Endothelial cell of umbilical vein (primary cell): ENCODE measurements at places on chromosomes 16 and 17.

- no peak for DNase-seq
Measured at GRCh38 chr17:77476498-77476897, 335.7 kb downstream of the SEC14L1 start.

DNA sequence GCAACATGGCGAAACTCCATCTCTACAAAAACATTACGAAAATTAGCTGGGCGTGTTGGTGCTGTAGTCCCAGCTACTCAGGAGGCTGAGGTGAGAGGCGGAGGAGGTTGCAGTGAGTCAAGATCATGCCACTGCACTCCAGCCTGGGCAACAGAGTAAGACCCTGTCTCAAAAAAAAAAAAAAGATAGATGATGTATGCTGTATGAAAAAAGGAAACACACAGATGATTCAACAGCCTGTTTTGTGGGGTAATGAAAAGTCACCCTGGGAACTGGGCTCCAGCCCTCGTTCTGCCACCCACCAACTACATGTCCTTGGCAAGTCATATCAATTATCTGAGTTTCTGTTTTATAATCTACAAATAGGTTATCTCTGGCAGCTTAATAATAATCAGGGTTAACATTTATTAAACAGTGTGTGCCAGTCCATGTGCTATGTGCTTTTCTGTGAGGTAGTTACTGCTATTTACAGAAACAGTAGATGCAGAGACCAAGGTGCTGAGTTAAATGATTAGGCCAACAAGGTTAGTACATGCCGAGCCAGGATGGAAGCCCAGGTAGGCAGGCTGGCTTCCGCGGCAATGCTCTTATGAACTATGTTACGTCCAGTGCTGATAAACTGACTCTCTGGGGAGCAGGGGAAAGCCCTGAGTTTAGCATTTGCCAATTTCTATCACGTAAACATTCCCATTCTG, 1.1 kb downstream of the G6PC1 start:
- DNase-seq: no peak

GRCh38 chr17:60231691-60232090, 81.9 kb downstream of the CA4 start:
- DNase-seq: no peak

- DNase-seq: no peak
Measured at GRCh38 chr17:39212841-39213480, 12.8 kb downstream of the STAC2 start.

DNA sequence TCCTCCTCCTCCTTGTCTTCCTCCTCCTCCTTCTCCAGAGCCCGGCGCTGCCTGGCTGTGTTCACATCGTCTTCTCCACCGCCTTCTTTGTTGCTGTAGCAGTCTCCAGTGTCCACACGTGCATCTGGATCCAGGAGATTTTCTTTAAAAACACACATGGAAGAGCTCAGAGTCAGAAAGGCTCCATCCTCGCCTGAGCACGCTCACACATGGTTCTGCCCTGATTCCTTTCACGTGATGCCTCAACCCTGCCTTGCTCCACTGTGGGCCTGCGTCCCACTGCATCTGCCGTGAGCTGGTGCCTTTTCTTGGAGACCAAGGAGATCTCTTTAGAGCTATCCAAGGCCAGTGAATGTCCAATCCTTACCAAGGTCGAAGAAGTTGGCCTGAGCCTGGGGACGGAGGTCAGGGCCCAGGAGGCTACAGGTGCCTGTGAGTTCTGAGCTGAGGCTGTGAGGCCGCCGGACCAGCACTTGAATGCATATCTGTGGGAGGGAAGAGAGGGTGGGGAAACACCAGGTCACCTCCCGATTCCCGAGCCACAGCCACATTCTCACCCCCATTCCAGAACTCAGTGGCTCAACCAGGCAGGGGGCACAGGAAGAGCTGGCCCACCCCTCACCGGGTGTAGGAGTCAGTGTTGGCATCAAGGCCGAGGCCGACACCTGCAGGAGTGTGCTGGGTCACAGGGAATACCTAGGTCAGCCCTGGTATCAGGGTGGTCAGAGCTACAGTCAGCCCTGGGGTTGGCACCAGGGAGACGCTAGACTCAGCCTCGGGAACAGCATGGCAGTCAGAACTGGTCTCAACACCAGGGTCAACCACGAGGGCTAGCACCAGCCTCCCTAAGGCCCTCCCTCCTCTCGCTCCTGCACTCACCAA, 37.6 kb downstream of the HASPIN start:
- DNase-seq: no peak

DNA sequence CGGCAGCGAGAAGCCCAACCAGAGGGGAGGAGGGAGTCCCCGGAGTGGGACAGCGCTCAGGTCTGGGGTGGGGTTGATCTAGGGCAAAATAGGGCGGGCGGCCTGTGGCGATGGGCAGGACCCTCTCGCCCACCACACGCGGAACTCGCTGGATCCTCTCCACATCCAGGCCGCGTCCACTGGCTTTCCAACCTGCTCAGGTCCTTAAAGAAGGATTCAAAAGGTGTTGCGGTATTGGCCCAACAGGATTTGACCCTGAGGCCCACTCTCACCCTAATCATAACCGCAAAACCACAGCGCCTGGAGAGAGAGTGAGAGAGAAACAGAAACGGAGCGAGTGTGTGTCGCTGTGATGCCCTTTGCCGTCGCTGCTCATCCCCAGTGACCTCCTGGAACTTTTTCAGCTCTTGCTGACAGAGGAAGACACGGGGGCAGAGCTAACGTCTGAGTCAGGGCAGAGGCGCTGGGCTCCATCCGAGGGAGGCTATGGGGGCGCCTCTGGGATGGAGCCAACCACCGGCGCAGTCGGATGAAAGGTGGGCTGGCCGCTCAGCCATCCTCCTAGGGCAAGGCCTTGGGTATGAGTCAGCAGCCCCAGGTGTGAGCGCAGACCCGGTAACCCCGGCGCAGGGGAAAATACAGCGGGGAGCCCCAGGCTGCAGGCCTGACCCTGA, 16.7 kb upstream of the OR1F1 start:
- DNase-seq: no peak

DNA sequence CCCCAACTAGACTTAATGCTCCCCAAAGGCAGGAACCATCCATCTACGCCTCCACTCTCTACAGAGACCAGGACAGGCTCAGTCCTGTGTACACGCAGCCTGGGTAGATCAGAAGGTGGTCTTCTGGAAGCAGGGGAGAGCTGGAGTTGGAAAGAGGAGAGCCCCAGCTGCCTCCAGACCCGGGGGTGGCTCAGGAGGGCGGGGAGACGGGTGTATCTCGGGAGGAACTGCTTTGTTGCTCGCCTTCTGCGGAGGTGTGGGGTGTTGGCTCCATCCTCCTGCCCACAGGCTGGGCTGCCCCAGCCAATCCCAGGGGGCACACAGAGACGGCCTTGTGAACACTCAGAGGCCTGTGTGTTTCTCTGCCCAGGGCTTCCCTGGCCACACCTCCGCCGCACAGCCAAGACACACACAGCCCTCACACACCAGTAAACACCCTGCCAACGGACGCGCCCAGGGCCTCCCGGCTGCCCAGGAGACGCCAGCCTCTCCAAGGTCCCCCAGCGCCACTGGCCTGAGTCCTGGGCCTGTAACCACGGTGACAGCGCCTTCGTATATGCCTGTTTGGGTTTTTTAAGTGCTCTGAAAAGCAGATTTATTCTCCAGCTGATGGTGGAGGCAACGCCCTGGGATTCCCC, 143.4 kb upstream of the CDC42EP4 start:
- no peak for DNase-seq

DNA sequence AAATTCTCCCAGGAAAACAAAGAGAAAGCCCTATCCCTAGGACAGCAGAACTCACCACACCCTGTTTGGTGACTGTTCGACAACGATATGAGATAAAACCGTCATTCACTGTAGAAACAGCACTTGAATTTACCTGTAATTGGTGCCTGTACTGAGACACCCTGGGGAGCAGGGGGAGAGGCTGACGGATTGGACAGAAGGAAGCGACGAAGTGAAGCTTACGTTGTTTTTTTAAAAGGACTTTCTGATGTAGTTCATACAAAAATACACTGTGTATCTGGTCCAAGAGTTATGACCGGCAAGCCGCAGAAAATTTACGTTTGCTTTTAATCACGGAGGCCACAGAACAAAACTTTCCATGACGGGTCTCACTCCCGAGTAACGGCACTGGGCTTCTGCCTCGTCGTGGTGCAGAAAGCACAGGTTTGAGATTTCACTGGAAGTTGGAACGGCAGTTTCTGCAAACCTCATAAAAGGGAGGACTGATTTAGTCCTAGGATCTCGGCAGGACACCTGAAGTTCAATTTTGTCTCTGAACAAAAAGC, 9.7 kb downstream of the NXN start:
- no peak for DNase-seq

DNA sequence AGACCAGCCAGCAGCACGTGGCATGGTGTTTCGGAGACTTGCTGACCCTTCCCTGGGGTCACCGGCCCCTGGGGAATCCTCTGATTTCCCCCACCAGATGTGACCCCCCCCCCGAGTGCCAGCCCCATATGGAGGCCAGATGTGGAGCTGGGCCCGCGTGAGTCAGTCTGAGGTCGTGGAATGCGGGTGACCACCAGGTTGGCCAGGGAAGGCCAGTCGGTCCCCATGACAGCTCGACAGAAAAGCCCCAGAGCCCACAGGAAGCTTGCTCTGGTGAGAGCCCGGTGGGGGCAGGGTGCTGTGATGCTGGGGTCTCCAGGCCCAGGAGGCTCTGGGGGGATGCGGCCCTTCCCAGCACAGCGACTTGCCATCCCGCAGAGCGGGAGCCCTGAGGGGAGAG, 209.0 kb downstream of the NTN1 start:
- no peak for DNase-seq

DNA sequence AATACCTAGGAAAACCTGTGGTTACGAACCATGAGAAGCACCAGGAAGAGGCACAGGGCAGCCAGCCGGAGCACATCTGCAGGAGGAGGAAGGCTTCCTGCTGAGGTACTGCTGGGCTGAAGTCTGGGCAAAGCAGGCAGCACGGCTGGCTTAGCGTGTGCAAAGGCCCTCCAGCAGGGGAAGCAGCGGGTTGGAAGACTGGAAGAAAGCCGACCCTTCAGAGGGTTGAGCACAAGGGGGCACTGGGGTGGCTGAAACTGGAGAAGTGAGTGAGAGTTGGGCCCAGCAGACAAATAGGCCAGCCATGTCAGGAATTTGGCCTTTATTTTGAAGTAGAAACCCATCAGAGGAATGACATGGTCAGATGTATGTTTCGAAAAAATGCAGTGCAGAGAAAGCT, 12.1 kb upstream of the HSD3B7 start:
- no peak for DNase-seq
